Esophagus squamous epithelium (tissue), 5 donors: ENCODE measurements at places on chromosomes 2 and 18. TPM values are rescaled to one million over a fixed set of nuclear protein-coding genes. Genes with fewer than 3 reads are reported as not detected.

Gene FAM237A
- total RNA-seq, result not detected

Gene CRYGC
- total RNA-seq, result not detected

Gene ASB18
- not detected for total RNA-seq

Gene GREB1
- 0.09 TPM for total RNA-seq

Gene SKOR2
- not detected for total RNA-seq

Gene ARHGEF4
- 68.9 TPM for total RNA-seq

Gene EVA1A
- not detected for total RNA-seq

Gene TMEM18
- 7.3 TPM for total RNA-seq

Gene SCG2
- not detected for total RNA-seq

Gene CAVIN2
- total RNA-seq, result 12.8 TPM

Gene FAM124B
- 0.38 TPM for total RNA-seq

Gene SRD5A2
- 0.19 TPM for total RNA-seq

Gene PJVK
- 1.1 TPM for total RNA-seq

Gene STAT4
- total RNA-seq, result 1.4 TPM

Gene WDR75
- 29.6 TPM for total RNA-seq

GRCh38 chr2:54858021-54858681, 134.7 kb downstream of the EML6 start:
- DNase-seq, result no peak

GRCh38 chr2:164599954-164600589, 21.2 kb downstream of the GRB14 start:
- DNase-seq, result no peak

- no peak for DNase-seq
Measured at GRCh38 chr2:196075196-196075595, 6.6 kb upstream of the DNAH7 start.

- DNase-seq, result no peak
Measured at GRCh38 chr2:86807468-86808275, 17.0 kb upstream of the CD8A start.

- no peak for DNase-seq
Measured at GRCh38 chr2:229810786-229811185, 96.4 kb upstream of the DNER start.

DNA sequence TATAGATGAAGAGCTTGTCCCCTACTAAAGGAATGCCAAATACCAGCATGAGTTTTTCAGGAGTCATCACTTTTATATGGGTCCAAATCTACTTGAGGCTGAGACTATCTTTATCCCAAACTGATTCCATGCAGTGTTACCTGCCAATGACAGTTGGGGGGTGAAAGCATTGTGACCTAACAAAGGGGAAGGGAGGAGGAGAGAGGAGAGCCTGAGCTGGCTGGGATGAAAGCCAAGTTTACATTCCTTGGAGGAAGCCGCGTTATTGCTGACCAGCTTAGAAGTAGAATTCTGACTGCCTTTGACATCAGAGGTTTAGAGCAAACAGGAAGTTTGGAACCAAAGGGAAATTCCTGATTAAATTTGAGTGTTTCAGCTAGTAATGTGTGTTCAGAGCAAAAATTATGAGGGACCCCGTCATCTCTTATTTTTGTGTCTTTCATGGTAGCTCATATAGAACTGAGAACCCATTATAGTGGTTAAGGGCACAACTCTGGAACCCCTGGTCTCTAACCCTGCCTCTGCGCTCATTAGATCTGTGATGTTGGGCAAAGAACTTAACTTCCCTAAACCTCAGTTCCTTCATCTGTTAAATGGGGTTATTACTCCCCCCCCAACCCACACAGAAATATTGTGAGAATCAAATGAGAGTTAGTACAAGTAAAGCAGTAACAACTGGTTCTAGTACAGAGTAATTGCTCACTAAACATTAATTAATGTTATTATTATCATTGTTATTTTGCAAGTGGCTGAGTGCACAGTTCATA, 199.3 kb upstream of the EPAS1 start:
- DNase-seq, result no peak

- no peak for DNase-seq
Measured at GRCh38 chr2:157940024-157940423, 63.9 kb upstream of the ACVR1 start.

- no peak for DNase-seq
Measured at GRCh38 chr2:192128655-192129054, 66.1 kb downstream of the TMEFF2 start.

DNA sequence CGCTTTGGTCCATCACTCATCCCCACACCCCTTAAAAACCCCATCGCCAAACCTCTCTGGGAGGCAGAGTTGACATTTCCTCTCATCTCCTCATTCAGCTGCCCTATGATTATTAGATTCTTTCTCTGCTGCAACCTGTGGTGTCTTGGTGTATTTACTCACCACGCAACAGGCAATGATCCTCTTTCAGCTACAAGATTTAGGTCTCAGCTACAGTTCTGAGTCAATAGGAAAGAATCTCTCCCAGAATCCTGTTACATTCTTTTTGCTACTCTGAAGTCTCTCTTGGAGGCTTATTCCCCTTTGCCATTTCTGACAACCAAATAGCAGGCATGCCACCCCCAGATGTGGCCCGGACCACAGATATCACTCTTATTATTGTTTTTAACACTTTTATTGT, 468.3 kb upstream of the GYPC start:
- no peak for DNase-seq

DNA sequence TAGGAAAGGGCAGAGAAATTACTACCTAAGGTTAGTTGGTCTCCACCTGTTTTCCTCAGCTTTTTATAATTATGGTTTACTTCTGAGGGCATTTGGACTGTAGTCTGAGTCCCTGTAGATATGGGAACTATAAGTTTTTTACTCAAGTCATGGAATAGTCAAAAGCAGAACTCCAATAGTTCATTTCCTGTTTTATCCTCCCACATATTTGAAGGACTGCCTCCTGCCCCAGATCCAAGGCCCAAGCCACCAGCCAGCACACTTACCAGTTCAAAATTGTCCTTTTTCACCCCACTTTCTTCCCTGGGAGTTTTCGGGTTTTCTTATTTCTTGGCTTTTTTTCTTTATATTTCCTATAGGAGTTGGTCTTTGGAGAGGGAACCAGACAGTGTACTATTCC, 164.1 kb downstream of the MBD5 start:
- no peak for DNase-seq

- DNase-seq, result no peak
Measured at GRCh38 chr18:50877545-50878265, 1.2 kb upstream of the ME2 start.

- DNase-seq, result no peak
Measured at GRCh38 chr2:43228321-43228751, 1.9 kb upstream of the ZFP36L2 start.

DNA sequence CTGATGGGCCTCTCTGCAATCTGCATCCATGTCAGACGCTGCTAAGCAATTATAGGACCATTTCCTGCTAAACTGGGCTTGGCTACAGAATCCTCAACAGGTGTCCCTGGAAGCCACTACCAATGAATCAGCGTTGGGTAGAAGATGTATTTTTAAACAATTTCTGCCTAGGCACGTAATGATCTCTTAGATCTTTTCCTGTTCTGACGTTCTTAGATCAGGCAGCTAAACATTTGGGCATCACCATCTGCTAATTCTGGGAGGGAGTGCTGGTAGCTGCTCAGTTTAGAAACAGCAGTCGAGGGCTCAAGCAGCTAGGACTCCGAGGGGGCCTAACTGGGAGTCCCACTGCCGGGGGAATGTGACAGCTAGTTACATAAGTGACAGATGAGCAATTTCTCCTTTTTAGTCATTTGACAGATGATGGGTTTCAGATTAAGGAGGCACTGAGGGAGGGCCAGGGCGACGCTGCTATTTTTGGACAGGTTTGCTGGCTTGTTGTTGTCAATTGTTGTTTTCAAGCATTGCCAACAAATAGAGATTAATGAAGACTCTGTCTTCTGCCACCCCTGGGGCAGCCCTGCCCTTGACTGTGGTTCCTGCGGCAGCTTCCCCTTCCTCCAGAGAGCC, 92.7 kb downstream of the MRO start:
- no peak for DNase-seq

GRCh38 chr18:26689226-26689879, 141.0 kb upstream of the KCTD1 start:
- no peak for DNase-seq

GRCh38 chr2:63364866-63365265, 223.4 kb downstream of the WDPCP start:
- DNase-seq, result no peak

GRCh38 chr18:36303211-36303844, 5.8 kb downstream of the FHOD3 start:
- DNase-seq, result no peak

- no peak for DNase-seq
Measured at GRCh38 chr2:239790721-239791120, 234.4 kb downstream of the NDUFA10 start.

- DNase-seq, result no peak
Measured at GRCh38 chr2:2007551-2008501, 263.5 kb upstream of the PXDN start.

- DNase-seq, result no peak
Measured at GRCh38 chr2:216012830-216013079, 596 bp downstream of the MREG start.

- no peak for DNase-seq
Measured at GRCh38 chr2:74255660-74256213, 57.3 kb downstream of the MTHFD2 start.

GRCh38 chr2:46657042-46657504, 177.7 kb downstream of the TMEM247 start:
- no peak for DNase-seq

GRCh38 chr2:204170411-204170810, 233.8 kb downstream of the ICOS start:
- no peak for DNase-seq

- DNase-seq, result no peak
Measured at GRCh38 chr2:177717831-177718618, 325.5 kb downstream of the AGPS start.

GRCh38 chr2:230944123-230944653, 19.1 kb upstream of the GPR55 start:
- DNase-seq, result no peak

- no peak for DNase-seq
Measured at GRCh38 chr2:115584507-115584906, 1142.1 kb downstream of the DPP10 start.

- no peak for DNase-seq
Measured at GRCh38 chr2:18820966-18821365, 231.6 kb upstream of the NT5C1B start.
